ENCODE measurements at places on chromosomes 4 and X.

- DNase-seq, result no peak
These were observed 279.1 kb downstream of the ASMT start for GRCh38 chrX:1894026-1894294.

- no peak for DNase-seq
These were observed 25.8 kb upstream of the SOD3 start for GRCh38 chr4:24769571-24769970.

- no peak for DNase-seq
These were observed 74.0 kb downstream of the GALNT7 start for GRCh38 chr4:173242466-173243250.

GRCh38 chrX:77342004-77342403 is 105.2 kb upstream of the FGF16 start:
- DNase-seq, result no peak

DNA sequence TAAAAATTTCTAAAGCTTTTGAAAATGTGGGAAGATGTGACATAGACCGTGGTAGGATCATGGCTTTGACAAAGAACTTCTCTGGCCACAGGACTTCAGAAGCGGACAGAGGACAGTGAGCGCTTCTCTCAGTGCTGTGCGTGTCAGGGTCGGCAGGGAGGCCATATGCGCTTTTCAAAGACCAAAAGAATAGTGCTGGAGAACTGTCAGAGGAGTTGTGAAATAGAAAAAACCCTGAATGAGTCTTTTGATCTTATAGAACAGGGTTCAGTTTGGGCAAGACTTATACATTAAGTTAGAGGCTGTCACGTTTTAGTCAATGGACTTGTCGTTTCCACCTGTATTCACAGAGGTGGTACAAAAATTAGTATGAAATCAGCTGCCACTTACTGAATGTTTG is 77.4 kb downstream of the PTTG2 start:
- DNase-seq, result no peak

GRCh38 chrX:9396930-9397329 is 67.9 kb upstream of the TBL1X start:
- no peak for DNase-seq

DNA sequence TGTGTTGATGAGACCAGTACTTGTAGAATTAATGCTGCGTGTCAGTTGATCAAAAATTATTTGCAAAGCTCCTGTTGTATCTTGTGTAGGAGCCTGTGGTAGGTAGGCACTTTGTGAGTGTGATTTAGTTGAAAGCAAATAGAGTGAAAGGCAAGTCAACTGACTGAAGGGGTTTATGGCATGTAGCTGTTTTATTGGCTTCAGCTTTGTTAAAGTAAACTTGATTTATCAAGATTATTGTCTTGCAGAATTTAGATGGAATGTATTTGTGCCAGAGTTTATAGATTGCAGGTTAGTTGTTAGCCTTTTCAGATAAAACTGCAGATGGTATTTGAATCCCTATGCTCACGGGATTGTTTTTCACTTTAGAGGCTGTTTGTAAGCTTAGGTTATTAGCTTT is 128.0 kb downstream of the FRAS1 start:
- DNase-seq, result no peak

- DNase-seq, result no peak
These were observed 9.1 kb upstream of the ARHGEF38 start for GRCh38 chr4:105543346-105543745.

DNA sequence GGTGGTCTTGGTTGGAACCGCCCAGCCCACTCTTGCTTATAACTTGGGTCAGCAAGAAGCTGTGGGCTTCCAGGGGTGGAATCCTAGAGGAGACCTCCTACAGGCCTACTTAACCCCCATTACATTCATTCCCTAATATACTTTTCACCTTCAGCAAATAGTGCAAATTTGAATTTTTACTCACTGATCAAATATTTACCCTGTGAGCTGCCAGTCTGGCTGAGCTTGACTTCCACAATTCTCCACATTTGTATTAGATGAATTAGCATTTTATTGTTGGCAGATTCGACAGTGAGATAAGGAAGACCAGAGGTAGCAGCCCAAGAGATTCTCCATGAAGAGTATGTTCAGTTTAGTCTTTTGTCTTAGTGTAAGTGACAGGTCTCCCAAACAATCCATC is 199.6 kb downstream of the BCOR start:
- DNase-seq, result no peak

GRCh38 chr4:41409594-41409895 is 128.4 kb upstream of the LIMCH1 start:
- DNase-seq, result no peak

- DNase-seq, result no peak
These were observed 407.9 kb downstream of the PCDH18 start for GRCh38 chr4:137124278-137124932.

GRCh38 chr4:8911316-8912088 is 39.9 kb upstream of the HMX1 start:
- DNase-seq, result no peak

GRCh38 chr4:182770996-182771514 is 146.1 kb downstream of the DCTD start:
- DNase-seq, result no peak

GRCh38 chrX:135591871-135592270 is 71.4 kb downstream of the INTS6L start:
- no peak for DNase-seq
